ENCODE measurements at places on chromosomes 4 and X. TPM values are rescaled to one million over a fixed set of nuclear protein-coding genes. Genes with fewer than 3 reads are reported as not detected.
A peak's percentile ranks its signal among the peaks of the same experiment; 100 is the strongest.

The MSANTD1 gene
- total RNA-seq: 0.87 TPM

The DMD gene
- total RNA-seq: 0.83 TPM

The ASB9 gene
- 0.67 TPM for total RNA-seq

DNA sequence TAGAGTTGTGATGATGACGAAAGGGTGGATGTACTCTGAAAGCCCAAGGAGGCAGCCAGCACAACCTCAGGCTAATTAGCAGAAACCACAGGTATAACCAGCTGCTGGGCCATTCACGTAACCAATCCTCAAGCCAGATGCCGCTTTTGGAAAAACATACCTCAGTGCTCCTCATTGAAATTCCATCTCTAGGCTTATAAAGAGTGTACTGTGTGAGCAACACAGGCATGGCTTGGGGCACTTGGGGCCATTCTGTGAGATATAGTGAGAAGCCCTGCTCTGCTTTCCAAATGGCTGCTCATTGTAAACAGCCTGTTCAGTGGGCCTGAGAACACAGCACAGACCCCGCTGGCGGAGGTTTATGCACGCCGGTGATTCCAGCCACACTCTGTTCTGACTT is 182.1 kb upstream of the HHIP start:
- no peaks in the 10 kb centered on the region for H3K4me1 ChIP-seq
- DNase-seq: no peak
- H3K27ac ChIP-seq: no peak overlapping the region
- peaks cover 2% of the 10 kb centered on the region for H3K27me3 ChIP-seq
- no peak overlapping the region for H3K4me3 ChIP-seq
- no peaks in the 10 kb centered on the region for H3K36me3 ChIP-seq

DNA sequence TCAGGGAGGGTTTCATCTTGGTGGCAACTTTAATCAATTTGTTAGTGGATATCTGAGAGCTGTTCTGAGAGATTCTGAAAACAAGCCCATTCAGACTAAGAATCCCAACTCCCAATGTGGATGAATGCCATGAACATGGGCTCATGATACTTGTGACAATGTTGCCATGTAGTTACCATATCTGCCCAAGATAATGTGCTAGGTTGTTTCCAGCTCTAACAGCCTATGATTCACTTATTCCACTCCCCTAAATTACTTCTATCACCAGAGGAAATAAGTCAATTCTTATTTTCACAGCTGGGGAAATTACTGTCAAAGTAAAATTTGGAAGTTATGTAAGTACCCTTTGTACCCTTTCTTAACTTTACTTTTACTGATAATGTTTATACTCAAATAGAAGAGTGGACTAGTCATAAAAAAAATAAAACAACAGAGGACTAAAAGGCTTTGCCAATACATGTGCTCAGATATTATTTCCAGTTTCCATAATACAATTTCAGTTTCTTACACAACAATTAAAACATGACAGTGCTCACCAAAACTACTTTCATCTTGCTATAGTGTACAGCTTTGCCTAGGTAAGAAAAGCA is 1101.7 kb upstream of the INTU start:
- H3K27me3 ChIP-seq: no peaks in the 10 kb centered on the region
- no peaks in the 10 kb centered on the region for H3K4me1 ChIP-seq
- DNase-seq: no peak
- no peak overlapping the region for H3K27ac ChIP-seq
- no peak overlapping the region for H3K4me3 ChIP-seq

GRCh38 chr4:158826057-158826456 is 57.2 kb downstream of the FNIP2 start:
- H3K27me3 ChIP-seq: no peaks in the 10 kb centered on the region
- H3K27ac ChIP-seq: peak overlapping the region; percentile 37
- no peak overlapping the region for H3K4me3 ChIP-seq
- peaks cover 41% of the 10 kb centered on the region for H3K4me1 ChIP-seq
- no peak for DNase-seq
- peaks cover 21% of the 10 kb centered on the region for H3K36me3 ChIP-seq

Measured in activated CD4-positive, alpha-beta T cell treated with anti-CD3 and anti-CD28 coated beads, Interleukin-2, amount 10 ng/mL, durations not matched to agents 7 days and 5 days (primary cell).